GDM1 (cell line): ENCODE measurements at places on chromosomes 7 and 10.

DNA sequence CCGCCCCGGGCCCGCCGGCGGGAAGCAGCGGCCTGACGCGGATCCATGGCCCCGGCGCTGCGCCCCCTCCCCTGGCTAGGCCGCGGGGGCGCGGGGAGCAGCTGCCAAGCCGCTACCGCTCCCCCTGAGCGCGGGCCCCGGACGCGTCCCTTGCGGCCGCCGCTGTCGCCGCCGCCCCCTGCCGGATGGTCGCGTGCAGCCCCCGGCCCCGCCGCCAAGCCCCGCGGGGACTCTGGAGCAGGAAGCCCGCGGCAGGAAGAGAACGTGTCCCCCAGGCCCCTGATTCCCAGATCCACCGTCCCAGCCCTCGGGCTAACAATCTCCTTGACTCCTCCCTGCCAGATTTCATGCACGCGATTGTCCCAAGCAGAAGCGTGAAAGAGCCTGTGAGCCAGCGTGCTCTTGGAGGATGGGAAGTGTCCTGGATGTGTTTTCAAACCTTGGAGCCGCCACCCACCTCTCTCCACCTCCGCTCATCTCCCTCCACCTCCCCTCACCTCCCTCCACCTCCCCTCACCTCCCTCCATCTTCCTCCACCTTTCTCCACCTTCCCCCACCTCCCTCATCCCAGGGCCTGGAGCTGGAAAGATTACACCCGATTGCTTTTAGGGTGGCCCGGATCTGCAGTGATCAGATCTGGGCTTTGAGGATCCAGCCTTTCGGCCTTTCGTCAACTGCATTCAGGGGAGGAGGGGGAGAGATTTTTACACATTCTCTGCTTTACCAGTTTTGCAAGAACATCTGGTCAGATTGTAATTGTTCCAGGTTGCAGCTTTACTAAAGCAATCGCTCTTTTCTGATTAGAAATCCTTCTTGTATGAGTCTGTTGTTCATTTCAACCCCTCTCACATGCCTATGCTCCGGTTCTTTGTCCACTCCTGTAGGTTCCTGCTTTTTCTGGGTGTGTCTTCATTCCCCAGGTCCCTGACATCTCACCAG lies 570 bp upstream of the PRTFDC1 start:
- DNase-seq: no peak

- no peak for DNase-seq
Observed at GRCh38 chr7:158816995-158817394, 12.3 kb downstream of the ESYT2 start.

DNA sequence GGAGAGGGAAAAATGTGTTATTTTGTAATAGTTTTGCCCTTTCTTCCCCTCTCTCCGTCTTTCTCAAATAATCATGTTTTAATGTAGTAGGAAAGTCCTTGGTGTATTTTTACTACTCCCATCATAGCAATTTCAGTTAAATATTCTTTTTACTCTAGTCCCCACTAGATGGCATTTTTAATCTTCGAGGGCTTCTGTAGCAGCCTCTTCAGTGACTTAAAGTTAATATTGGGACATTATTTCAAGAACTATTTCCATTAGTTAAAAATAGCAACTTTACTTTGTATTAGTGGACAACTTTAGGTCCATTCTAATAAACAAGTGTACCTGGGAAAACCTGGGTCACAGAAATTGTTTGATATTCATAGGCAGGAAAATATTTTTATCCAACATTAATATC lies 23.0 kb downstream of the EDRF1 start:
- no peak for DNase-seq

DNA sequence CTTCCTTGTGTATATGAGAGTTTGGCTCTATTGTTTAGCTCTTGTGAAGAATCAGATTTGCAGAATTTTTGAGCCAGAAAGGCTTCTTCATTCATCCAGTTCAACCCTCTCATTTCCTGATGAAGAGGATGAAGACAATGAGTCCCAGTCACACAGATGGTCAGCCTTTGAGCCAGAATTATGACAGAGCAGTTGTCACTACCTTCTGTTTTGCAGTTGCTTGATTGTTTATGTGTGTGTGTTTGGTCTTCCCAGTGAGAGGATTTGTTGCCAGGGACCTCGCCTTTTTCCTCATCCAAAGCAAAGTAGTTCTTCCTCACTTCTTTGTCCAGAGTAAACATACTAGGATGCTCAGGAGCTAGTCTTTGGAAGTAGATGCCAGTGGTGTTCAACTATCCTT lies 15.6 kb downstream of the MDFIC start:
- DNase-seq: no peak

- DNase-seq: no peak
Observed at GRCh38 chr7:109215341-109215740, 645.7 kb downstream of the DNAJB9 start.

- no peak for DNase-seq
Observed at GRCh38 chr7:155844526-155844925, 32.3 kb upstream of the SHH start.

GRCh38 chr10:49139846-49140195 lies 6.0 kb upstream of the FAM170B start:
- no peak for DNase-seq

- DNase-seq: no peak
Observed at GRCh38 chr10:105658696-105659095, 1017.6 kb downstream of the SORCS3 start.

- no peak for DNase-seq
Observed at GRCh38 chr7:340200-340937, 50.4 kb downstream of the FOXL3 start.

- DNase-seq: no peak
Observed at GRCh38 chr7:28755255-28755654, 202.9 kb downstream of the TRIL start.
